ENCODE measurements at places on chromosomes 6 and 20. TPM values are rescaled to one million over a fixed set of nuclear protein-coding genes. Genes with fewer than 3 reads are reported as not detected.

ZNF292 gene
- total RNA-seq, result 11.3 TPM

DNA sequence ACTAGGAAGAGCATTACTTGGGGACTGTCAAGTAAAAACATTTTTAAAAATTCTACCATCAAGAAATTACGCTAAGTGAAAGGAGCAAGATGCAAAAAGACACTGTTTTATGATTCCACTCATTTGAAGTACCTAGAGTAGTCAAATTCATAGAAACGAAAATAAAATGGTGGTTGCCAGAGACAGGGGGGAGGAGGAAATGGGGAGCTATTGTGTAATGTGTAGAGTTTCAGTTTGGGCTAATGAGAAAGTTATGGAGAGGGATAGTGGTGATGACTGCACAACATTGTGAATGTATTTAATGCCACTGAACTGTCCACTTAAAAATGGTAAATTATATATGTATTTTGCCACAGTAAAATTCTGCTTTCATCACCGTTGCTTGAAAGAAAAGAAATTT, 83.8 kb downstream of the UST start:
- no peak for DNase-seq

DNA sequence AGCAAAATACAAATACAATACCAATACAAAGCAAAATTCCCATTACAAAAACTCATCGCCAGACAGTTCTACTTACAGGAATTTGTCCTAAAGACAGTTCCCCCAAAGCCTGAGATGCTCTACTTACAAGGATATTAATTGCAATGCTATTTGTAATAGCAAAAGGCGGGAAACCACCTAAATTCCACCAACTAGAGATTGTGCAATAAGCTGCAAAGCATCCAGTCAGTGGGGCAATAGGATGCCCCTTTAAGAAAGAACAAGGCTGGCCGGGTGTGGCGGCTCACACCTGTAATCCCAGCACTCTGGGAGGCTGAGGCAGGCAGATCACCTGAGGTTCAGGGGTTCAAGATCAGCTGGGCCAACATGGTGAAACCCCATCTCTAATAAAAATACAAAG, 39.1 kb downstream of the FAM209B start:
- no peak for DNase-seq

- DNase-seq, result no peak
These were observed 576.4 kb downstream of the HTR1B start for GRCh38 chr6:76886900-76887299.

DNA sequence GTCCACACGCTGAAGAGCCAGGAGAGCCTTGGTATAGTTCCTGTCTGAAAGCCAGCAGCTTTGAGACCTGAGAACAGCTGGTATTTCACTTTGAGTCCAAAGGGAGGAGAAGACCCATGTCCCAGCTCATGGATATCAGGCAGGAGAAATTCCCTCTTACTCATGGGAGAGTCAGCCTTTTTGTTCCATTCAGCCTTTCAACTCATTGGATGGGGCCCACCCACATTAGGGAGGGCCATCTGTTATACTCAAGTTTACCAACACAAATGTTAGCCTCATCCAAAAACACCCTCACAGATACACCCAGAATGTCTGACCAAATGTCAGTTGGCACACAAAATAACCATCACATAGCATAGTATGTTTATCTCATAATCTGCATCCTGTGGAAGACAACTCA, 80.1 kb downstream of the GMDS start:
- DNase-seq, result no peak

DNA sequence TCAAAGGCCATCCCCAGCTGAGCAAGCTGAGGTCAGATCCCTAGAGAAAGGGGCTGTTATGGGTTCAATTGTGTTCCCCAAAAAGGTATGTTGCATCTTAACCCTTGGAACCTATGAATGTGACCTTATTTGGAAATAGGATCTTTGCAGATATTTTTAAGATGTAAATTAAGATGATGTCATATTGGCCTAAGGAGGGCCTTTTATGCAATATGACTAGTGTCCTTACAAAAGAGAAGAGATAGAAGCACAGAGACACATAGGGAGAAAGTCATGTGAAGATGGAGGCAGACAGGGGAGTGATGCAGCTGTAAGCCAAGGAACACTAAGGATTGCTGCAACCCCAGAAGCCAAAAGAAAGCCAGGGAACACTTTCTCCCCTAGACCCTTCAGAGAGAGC, 144.3 kb upstream of the TAB2 start:
- no peak for DNase-seq

IYD gene
- not detected for total RNA-seq

TFAP2A gene
- not detected for total RNA-seq

SPATA2 gene
- total RNA-seq, result 0.99 TPM

DNA sequence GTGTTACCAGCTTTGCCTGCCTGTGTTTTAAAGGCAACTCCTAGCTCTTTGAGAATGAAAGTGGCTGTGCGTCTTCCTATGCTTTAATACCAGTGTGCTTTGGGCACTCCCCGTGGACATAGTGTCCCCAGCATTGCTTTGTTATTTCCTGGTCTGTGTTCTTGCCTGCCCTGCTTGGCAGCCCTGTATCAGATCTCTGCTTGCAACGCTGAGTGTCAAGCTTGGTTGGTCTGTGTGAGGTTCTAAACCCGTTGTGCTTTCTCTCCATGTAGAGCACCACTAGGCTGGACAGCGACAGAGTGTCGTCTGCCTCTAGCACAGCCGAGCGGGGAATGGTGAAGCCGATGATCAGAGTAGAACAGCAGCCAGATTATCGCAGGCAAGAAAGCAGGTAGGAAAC, 80.2 kb downstream of the AFDN start:
- peak; percentile 79 for DNase-seq

DNA sequence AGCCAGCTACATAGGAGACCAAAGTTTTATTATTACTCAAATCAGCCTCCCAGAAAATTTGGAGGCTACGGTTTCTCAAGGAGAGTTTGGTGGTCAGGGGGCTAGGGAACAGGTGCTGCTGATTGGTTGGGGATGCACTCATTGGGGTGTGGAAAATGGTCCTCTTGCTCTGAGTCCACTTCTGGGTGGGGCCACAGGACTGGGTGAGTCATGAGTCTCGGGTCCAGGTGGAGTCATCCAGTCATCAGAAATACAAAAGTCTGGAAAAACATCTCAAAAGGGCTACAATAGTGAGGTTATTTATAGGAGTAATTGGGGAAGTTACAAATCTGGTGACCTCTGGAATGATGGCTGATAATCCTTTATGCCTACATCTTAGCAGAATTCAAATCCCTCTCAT, 54.3 kb upstream of the SLC22A16 start:
- DNase-seq, result no peak

GRCh38 chr6:37536491-37537190, 36.9 kb upstream of the CCDC167 start:
- no peak for DNase-seq

FNDC11 gene
- total RNA-seq, result 2.6 TPM

DNA sequence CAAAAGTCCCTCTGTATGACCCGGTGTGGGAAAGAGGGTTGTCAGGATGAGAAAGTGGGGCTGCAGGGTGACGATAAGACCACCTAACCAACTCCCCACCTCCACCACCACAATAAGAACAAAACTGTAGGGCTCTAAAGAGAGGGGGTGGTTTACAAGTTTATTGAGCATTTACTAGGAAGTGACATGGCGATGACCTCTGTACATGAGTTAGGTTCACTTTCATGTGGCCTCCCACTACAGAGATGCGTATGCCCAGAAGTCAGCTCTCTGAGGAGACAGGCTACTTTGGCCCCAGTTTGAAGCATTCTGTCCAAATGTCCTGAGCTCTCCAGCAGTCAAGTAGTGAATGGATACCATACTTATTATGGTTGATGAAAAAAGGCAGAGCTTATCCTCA, 28.7 kb upstream of the PI16 start:
- DNase-seq, result no peak

GRCh38 chr20:50339466-50339901, 148.9 kb downstream of the CEBPB start:
- DNase-seq, result no peak

- DNase-seq, result peak; percentile 14
These were observed 61.5 kb downstream of the SYNE1 start for GRCh38 chr6:152575621-152576150.

- no peak for DNase-seq
These were observed 212.9 kb downstream of the QKI start for GRCh38 chr6:163627274-163628062.

DNA sequence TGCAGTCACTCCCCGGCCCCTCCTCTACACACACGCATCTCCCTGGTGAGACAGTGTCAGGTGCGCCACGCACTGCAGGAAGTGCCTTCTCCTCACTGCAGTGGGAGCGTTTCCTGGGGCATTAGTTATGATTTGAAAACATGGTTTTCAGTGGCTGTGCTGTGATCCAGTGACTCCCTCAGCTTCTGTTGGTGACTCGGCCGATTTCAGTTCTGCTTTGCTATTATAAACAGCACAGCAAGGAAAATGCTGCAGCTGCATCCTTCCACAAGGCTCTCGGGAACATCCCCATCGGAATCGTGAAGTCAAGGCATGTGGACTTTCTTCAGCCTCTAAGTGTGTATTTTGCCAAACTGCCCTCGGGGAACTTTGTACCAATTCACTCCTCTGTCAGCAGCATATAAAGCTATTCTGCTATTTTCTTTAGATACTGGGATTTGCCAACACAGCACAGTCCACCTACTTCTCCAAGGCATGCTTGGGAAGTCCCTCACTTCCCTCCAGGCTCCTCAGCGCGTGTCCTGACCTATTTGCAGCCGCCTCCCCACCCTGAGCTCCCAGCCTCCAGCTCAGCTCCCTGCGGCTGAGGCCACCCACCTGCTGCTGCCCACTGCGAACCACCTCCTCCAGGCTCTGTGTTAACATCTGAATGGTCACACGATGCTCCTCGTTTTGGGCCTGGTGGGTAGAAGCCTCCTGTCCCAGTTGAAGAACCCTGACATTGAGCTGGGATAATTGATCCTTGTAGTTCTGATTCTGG, 54.5 kb downstream of the GINS1 start:
- DNase-seq, result no peak

- no peak for DNase-seq
These were observed 68.6 kb downstream of the ABHD12 start for GRCh38 chr20:25321991-25322390.

- no peak for DNase-seq
These were observed 21.0 kb upstream of the STX16 start for GRCh38 chr20:58630063-58630462.

DNA sequence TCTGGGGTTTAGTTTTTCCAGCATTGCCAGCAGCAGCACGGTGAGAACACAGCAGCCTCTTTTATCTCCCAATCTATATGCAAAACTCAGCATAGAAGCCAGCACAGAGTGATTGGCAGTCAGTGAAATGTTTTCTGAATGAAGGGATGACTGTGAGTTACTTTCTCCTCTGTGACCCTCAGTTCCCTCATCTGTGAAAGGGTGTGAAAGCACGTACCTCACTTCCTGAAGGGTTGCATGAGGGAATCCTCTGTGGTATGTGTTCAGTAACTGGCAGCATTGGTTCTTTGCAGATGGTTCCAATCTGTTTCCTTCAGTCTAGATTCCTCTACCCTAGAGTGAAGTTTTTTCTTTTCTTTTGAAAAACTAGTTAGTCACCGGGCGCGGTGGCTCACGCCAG, 40.0 kb downstream of the EFCAB8 start:
- no peak for DNase-seq

GRCh38 chr6:52504782-52505136, 72.1 kb downstream of the TRAM2 start:
- peak; percentile 76 for DNase-seq

GRCh38 chr20:5192570-5193431, 66.0 kb downstream of the CDS2 start:
- DNase-seq, result no peak

- DNase-seq, result no peak
These were observed 111.6 kb downstream of the JPH2 start for GRCh38 chr20:44075191-44075949.

DNA sequence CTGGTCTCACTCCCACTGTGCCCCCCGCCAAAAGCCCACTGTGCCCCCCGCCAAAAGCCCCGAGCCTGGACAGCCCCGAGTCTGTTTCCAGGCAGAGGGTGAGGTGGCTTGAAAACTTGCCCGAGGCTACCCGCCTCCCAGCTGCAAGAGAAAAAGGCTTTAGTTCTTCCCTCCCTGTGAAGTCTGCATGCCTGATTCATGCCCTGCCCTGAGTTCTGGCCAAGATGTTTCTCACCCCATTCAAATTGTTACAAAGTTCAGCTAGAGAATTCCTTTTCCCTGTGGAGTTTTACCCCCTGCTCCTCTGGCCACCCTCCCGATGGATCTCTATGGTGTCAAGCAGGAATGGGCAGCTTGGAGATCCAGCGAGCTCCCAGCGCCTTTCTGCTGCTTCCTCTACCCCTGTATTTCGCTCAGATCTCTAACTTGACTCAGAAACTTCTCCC, 298.8 kb upstream of the MAP3K7 start:
- DNase-seq, result no peak

PDYN gene
- total RNA-seq, result not detected

DNA sequence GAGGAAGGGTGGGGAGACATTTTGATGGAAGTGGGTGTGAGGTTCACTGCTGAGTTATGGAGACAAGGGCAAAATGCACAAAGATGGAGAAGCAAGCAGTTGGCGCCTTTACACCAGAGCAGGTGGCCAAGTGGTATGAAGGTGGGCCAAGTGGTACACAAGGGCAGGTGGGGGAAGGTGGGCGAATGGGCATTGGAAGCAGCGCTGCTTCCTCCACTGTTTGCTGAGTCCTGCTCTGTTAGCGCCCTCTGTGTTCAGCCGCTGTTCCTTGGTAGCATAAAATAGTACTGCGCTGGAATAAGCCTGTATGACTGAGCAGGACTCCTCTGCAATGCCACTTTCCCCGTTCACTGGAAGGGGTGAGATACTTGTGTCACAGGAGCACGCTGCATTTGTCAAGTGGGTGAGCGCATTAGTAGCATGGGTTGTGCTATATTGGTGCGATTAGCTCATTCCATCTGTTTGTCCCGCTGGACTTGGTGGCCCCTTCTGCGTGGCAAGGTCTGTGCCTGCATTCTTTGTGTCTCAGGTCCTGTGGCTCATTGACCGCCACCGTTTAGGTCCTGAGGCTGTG, 116.4 kb downstream of the TOX2 start:
- DNase-seq, result no peak

GRCh38 chr20:40638414-40638813, 50.6 kb downstream of the MAFB start:
- DNase-seq, result no peak

GRCh38 chr20:29687438-29687837, 1570.0 kb upstream of the DEFB115 start:
- DNase-seq, result no peak

DNA sequence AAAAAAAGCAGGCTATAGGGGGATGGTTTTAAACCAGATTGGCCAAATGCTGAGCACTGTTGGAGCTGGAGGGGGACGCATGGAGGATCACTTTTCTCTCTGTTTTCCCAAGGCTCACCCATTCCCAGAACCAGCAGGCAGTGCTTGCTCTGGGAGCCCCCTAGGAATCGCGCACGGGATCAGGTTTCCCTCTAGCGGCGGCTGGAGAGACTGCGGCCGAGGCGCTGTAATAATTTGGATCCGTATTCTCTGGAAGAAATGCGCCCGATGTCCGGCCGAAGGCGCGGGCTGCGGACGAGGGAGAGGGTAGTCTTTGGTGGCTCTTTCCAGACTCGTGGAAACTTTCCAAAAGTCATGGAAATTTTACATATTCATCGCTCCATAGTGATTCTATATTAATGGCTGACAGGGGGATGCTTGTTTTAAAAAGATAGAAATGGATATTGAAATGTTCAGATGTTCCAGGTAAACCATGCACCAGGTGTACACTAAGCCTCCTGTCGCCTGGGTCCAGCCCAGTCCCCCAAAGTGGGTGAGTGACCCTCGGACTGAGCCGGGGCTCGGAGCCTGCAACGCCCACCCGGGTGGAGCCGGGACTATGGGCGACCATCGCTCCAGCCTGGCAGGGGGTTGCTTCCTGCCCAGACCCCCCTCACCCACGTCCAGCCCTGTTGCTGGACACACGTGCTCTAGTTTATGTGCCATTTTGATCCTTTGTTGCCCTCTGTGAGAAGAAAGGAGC, 78.7 kb upstream of the PHACTR3 start:
- DNase-seq, result peak; percentile 69

- DNase-seq, result no peak
These were observed 50.4 kb downstream of the PDE7B start for GRCh38 chr6:135901774-135902524.
